ENCODE measurements at places on chromosomes 4 and X.
A peak's percentile ranks its signal among the peaks of the same experiment; 100 is the strongest.

DNA sequence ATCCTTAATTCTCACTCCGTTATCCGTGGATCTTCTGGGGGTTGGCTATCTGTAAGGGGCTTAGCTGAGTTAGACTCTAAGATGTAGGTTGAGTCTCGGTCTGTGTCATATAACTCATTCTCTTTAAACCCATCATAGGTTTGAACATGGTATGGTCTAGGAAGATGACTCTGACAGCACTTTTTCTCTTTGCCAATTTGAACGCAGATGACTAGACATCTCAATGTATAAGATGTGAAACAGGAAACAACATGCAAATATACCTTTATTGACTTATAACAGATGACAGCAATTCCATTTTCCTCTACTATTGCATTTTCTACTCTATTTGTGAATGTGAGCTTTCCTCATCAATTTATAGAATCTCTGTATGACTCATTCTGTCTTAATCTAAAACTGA is 634.8 kb upstream of the MAGEB2 start:
- DNase-seq: no peak

GRCh38 chr4:61619528-61619927 is 419.4 kb downstream of the ADGRL3 start:
- DNase-seq: peak; percentile 20

- no peak for DNase-seq
These were observed 365.9 kb upstream of the PABPC4L start for GRCh38 chr4:134567461-134567860.

- no peak for DNase-seq
These were observed 27.7 kb downstream of the YIPF7 start for GRCh38 chr4:44623676-44624075.

DNA sequence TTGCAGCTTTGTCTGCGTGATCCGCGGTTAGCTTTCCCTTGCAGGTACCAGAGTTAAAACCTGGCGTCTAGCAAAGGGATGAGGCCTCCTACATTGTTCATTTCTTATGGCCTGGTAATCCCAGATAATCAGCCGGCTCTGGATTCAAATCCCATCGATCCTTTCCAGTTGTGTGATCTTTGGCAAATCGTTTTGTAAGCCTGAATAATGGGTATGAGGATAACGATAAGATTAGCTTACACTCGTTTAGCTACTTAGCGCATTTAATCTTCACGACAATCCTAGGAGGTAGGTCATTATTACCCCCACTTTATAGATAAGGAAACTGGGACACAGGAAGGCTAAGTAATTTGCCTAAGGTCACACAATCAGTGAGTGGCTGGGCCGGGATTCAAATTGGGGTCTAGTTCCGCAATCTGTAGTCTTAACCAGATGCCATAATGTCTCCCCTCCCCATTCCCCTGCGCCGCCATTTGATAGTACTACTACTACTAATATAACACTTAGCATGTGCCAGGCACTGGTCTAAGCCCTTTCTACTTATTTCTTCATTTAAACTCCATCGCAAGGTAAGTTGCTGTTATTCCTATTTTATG is 1.7 kb upstream of the UBA1 start:
- DNase-seq: peak; percentile 36

GRCh38 chr4:151184523-151185458 is 85.4 kb downstream of the RPS3A start:
- no peak for DNase-seq

DNA sequence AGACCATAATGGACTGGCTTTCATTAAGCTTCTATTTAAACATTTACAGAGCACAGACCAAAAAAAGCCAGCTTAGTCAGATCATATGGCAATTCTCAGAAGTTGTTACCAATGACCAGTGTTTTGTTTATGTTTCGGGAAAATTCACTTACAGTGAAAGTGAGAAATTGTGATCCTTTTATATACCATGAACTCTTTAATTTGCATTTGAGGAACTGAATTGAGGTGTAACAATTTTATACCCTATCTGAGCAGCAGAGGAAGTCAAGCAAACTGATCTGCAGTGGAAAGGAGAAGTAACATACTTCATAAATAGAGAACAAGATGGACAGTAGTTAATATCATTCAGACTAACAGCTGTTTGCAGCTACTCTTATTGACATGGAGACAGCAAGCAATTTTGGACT is 97.1 kb downstream of the TMA16 start:
- DNase-seq: no peak

GRCh38 chr4:38930204-38930603 is 62.6 kb downstream of the FAM114A1 start:
- no peak for DNase-seq

GRCh38 chr4:4849524-4850193 is 9.8 kb upstream of the MSX1 start:
- no peak for DNase-seq

GRCh38 chrX:38271154-38271716 is 50.6 kb upstream of the SRPX start:
- no peak for DNase-seq

DNA sequence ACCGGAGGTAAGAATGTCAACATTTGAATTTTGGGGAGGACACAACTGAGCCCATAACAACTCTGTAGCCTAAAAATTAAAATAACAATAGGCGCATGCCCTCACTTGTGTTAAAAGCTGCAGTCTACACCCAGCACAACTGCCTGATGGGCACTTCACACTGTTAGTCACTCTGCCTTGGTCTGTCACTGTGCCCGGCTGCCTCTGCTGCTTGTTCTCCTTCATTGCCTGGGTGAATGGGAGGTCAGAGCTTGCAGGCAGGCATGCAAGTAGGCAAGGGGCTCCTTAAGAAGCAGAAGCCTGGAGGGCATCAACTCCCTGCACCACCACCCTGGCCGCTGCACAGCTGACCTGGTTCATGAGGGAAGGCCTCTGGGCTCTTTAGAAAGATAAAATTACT is 374.8 kb downstream of the MID1IP1 start:
- DNase-seq: no peak

DNA sequence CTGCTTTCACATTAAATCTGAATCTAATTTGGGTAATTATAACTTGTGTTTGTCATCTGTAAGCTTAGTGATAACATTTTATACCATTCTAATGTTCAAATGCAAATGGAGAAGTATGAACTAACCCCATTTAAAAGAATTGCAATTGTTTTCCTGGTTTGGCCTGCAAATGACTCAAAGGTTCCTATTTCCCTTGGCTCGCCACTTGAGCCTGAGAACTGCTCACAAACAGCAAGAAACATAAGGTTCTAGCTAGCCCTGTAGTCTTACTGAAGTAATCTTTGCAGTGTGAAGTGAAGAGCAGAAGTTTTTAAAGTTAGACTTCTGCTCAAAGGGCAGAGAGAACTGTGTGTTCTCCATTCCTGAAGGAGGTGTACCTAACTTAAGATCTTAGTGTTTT is 27.2 kb downstream of the UPRT start:
- DNase-seq: no peak

- DNase-seq: no peak
These were observed 170.6 kb upstream of the GK2 start for GRCh38 chr4:79578606-79579005.

DNA sequence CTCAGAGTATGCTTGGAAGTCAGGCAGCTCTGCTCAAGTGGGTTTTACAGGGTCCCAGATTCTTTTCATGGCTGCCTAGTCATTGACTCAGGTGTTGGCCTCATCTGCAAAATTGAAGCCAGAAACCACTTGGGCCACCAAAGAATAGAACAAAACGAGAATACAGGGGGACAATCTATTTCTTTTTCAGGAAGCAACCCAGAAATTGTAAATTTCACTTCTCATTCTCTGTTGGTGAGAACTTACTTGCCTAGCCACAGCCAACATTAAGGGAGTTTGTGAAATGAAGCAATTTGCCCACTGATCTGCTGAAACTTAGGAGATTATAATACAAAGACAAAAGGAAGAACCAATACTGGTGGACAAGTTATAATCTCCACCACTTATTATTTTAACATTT is 8.6 kb upstream of the TKTL2 start:
- no peak for DNase-seq

- DNase-seq: no peak
These were observed 37.2 kb upstream of the PPP2R2C start for GRCh38 chr4:6509587-6509986.

GRCh38 chr4:121191361-121191760 is 27.2 kb upstream of the TNIP3 start:
- DNase-seq: no peak

- no peak for DNase-seq
These were observed 9.7 kb downstream of the EFNB1 start for GRCh38 chrX:68838571-68838910.

DNA sequence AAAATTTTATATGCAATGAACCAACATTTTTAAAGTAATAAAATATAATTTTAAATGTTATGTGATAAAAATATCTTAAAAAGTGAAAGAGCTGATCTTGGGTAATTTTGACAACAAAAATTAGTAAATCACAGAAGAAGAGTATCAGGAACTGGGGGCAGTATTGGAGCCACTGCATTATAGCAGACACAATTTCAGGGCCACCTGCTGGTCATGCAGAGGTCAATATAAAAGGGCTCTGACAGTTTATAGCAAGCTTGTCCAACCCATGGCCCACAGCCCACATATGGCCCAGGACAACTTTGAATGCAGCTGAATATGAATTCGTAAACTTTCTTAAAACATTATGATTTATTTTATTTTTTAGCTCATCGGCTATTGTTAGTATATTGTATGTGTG is 13.0 kb upstream of the LEF1 start:
- DNase-seq: peak; percentile 49

- DNase-seq: no peak
These were observed 7.4 kb upstream of the WDFY3 start for GRCh38 chr4:84973856-84974255.

- peak; percentile 40 for DNase-seq
These were observed 13.5 kb downstream of the KDM5C start for GRCh38 chrX:53211391-53211978.

- no peak for DNase-seq
These were observed 39.5 kb downstream of the GPC4 start for GRCh38 chrX:133375615-133376340.

- no peak for DNase-seq
These were observed 372.7 kb upstream of the BOD1L1 start for GRCh38 chr4:14000091-14000814.

- DNase-seq: no peak
These were observed 210.2 kb upstream of the GYPA start for GRCh38 chr4:144350706-144351105.

- DNase-seq: no peak
These were observed 82.5 kb upstream of the PTPN13 start for GRCh38 chr4:86511590-86511989.

DNA sequence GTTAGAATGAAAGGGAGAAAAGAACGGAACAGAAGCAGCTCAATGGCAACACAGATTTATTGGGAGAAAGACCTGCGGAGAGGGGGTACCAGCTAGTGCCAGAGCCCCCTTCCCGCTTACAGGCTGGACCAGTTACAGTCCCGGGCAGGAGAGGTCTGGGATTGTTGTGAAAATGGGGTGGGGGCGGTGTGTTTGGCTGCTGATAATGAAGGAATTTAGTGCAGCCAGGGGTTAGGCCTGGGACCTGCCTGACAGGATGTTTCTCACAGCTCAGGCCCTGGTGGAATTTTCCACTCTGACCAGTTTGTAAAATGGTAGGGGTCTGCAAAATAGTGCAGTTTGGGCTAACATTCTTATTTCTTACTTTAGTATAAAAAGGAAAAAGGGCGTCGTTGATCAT is 75.4 kb upstream of the SPIN4 start:
- no peak for DNase-seq

DNA sequence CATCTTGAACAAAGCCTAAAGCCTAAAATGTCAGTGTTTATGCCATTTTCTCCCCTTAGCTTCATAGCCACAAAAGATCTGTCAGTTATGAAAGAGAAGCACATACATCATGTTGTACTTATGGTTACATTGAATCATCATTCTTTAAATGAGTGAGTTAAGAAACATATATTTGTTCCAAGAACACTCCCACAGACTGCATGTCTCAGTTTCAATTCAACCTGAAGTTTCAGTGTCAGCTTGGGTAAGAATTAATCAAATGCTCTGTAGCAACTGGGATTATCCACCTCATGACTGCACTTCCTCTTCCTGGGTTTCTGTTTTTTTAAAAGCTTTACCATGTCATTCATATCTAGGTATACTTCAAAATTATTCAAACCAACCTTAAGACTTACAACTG is 3.9 kb upstream of the TMPRSS11B start:
- DNase-seq: no peak

DNA sequence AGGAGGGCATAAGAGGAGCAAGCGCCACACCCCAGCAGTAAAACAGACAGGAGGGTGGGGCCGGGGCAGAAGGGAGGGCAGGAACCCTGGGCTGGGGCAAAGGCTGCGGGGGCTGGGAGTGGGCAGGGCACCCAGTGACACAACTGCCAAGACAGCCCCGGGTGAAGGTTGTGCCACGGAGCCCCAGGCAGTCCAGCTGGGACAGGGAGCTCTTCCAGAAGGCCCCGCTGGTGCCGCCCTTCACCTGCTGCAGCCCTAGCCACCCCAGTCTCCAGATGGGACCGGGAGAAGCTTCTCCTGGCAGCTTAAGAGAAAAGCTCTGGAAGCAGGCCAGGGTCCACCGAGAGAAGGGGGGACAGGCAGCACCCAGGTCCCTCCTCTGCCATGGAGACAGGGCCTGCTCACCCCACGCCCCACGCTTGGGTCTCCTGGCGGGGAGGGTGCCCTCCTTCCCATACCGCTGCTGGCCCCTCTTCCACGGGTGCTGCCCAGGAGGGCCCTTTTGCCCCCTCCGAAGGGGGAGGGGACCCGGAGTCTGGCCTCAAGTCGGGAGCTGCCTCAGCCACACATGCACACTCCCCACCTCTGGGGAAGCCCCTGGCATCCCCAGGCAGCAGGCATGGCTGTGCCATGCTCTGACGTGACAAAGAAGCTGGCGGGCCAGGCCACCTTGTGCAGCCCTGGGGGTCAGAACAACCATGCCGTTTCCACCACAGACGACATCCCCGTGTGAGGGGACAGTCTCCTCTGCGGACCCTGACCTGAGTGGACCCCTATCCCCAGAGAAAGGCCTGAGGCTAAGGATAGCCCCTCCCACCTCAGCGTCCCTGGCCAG is 1.5 kb downstream of the DGKQ start:
- no peak for DNase-seq

DNA sequence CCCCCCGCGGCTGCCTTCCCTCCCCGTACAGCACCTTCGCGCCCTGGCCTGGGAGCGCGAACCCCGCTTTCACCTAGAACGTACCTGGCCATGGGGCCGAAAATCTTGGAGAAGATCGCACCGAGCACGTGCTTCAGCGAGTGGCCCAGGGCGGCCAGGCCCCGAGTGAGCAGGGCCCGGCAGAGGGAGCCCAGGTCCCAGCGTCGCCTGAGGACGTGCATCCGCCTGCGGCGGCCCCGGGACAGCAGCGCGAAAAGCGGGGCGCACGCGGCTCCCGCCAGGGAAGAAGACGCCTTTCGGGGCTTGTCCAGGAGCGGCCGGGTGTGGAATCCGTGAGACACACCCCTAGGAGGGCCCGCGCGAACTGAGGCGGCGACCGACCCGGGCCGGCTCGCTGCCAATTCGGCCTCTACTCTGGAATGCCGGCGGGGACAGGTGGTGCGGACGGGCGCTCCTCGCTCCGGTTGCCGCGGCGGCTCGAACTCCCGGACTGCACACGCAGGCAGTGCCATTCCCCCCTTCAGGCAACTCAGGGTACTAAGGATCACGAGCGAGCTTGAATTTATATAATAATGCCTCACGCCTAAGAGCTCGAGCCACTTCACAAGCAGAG is at the start of gene HS6ST2:
HS6ST2 (minus strand) TSS at position 539 of the 613 bp plus-strand sequence.
- no peak for DNase-seq
